Muscle of leg (tissue), 16 donors: ENCODE measurements at places on chromosomes 6 and 20.

GRCh38 chr20:46074006-46074405 is 15.8 kb downstream of the NCOA5 start:
- DNase-seq, result no peak

- peak; percentile 53 for DNase-seq
These were observed 42.0 kb downstream of the ADGRB3 start for GRCh38 chr6:68677058-68677457.

GRCh38 chr6:37732688-37733087 is 35.0 kb upstream of the MDGA1 start:
- DNase-seq, result no peak

DNA sequence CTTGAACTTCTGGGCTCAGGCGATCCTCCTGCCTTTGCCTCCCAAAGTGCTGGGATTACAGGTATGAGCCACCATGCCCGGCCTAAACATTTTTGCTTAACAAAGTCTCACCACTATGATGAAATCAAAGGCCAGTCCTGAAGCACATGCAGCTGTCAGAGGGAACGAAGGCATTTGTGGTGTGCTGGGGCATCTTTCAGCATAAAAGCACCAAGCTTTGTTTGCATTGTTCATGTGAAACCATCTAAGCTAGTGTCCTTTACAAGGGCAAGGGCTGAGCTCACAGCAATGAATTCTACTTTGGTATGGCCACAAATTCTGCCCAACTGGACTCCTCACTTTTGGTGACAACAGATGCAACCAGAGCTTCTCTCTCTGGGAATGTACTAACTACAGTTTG is 66.8 kb downstream of the ZFP64 start:
- no peak for DNase-seq

- peak; percentile 15 for DNase-seq
These were observed 384.2 kb downstream of the PRKN start for GRCh38 chr6:162343198-162343935.

- DNase-seq, result peak; percentile 80
These were observed 2.3 kb downstream of the THBS2 start for GRCh38 chr6:169251371-169251802.

DNA sequence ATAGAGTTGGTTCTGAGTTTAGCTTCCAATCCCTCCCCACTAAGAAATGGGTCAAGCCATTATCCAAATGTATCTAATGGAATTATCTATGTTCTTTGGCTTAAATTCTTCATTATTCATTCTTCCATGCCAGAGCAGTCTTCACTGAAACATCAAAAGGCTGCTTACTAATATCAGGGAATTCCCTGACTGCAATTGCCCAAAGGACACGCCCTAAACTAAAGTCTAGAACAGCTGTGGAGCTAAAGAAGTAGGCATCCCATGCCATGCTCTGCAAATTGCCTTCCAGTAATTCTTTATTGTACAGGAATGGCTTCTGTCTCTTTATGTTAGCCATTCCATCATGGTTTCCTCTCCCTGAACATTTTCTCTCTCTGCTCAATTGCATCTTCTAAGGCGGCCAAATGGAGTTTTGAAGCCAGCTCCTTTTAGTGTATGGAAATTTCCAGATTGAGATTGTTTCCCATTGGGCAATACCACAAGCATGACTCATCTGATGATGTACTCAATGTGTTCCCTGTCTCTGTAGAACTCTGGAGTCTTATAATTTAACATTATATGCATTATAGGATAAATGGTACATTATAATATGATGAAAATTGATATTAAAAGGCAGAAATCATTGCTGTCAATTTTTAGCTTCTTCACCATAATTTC is 28.8 kb upstream of the TSHZ2 start:
- DNase-seq, result peak; percentile 91

DNA sequence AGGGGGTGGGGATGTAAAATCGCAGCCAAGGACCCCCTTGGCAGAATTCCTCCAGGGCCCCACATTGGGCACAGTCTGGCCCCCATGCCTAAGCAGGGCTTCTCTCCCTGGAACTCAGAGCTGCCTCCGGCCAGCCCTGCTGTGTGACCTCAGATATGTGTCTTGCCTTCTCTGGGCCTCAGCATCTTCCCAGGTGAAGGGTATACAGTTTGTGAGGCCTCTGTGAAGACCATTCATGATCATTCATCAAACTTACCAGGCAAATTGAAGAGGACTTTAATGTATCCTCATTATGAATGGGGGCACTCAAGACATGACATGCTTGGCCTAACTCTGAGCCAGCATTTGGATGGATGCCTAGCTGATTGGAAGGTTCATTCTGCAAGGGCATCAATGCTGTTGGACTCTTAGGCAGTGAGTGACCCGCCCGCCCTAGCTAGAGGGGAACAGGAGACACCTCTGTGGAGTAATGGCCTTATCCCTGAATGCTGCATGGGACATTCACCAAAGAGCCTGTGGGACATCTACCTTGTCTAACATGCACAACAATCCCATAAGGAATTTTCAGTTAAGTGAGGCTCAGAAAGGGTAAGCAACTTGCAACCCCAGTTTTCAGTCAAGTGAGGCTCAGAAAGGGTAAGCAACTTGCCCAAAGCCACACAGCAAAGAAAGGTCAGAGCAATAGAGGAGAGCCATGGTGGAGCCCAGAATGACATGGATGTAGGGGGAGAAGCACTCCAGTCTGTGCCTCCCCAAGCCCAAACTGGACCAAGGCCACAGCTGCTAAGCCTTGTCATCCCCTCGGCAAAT is 535 bp downstream of the CCN5 start:
- DNase-seq, result no peak

DNA sequence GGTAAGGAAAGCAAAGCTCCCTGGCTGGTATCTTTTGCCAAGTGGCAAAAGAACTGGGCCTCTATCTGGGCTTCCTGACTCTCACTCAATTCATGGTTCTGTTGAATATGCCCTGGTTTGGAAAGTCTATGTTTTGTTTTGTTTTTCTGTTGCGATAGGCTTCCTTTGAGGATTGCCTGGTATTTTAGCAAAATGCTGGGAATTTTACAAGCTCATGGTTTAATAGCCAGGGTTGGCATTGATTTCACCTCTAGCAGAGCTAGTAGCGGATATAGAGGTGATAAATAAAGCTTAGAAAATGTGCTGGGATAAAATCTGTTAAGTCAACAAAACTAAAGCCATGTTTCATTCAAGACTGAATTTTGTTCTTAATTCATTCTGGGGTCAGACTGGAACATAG is 109.9 kb downstream of the RNF144B start:
- DNase-seq, result no peak

DNA sequence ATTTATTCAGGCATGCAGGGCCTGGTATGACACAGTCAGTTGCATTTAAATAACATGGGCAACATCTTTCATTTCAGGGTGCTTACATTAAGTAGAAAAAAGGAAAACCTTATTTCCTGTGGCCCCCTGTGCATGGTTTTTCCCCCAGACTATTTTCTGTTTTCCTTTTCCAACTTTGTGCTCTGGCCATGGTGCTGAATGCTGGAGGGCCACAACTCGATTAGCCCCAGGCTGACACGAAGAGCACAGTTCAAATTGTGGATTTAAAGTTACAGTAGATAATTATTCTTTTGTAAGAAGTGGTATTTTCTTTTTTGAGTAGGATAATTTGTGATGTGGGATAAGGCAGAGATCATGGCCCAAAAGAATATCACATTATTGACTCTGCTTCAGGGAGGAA is 332.0 kb downstream of the HAO1 start:
- peak; percentile 5 for DNase-seq

GRCh38 chr6:159479146-159479545 is 213.9 kb downstream of the SOD2 start:
- no peak for DNase-seq

GRCh38 chr20:19137641-19138040 is 74.8 kb upstream of the SLC24A3 start:
- DNase-seq, result no peak

DNA sequence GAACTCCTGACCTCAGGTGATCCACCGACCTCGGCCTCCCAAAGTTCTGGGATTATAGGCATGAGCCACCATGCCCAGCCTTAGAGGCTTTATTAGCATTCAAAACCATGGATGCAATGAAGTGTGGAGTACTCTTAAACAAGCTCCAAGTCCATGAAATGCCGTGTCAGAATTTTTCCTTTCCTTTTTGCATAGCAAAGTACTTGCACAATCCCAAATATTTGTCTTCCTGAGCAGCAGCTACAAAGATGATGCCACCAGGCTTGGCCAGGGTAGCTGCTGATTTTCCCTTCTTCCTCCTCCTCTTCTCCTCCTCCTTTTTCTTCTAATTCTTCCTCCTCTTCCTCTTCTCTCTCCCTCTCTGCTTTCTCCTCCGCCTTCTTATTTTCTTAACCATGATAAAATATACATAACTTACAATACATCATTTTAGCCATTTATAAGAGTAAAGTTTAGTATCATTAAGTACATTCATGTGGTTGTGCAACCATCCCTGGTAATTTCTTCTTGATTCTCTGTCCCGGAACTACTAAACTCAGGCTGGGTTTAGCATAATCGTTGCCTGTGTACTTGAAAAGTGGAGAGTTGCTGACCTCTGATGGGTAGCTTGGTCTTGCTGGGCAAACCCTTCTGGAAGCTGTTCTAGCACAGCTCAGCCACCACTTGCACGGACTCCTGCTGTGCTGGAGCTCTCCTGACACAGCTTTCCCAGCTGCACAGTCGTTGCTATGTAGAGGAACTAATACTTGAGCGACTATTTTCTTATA is 20.3 kb downstream of the MUCL3 start:
- DNase-seq, result no peak

DNA sequence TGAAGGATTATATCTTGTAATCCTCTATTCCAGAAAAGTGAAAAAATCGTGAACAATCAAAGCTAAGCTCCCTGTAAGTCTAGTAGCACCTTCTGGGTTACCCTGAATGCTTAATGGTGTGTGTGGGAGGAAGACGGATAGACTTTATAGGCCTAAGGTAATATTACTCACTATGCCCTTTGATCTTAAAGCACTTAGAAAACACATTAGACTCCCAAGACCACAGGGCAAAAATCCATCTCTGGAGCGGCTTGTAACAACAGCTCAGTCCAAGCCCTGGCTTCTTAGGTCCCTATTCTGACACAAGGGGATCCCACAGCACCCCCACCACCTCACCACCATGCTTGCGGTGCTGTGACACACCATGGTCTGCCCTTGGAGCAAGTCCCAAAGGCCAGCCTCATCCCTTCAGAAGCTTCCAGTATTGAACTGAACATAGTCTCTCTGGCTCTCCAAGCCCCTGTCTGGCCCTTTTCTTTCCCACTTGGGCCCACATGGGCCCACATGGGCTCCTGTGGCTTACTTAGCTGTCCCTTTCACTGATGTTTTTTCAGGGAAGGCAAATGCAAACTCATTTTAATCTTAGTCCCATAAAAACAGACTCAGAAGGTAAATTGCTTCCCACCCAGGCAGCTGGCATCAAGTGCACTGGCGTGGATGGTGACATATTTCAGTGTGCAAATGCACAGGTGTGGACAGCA is 28.3 kb downstream of the C6orf132 start:
- DNase-seq, result no peak

DNA sequence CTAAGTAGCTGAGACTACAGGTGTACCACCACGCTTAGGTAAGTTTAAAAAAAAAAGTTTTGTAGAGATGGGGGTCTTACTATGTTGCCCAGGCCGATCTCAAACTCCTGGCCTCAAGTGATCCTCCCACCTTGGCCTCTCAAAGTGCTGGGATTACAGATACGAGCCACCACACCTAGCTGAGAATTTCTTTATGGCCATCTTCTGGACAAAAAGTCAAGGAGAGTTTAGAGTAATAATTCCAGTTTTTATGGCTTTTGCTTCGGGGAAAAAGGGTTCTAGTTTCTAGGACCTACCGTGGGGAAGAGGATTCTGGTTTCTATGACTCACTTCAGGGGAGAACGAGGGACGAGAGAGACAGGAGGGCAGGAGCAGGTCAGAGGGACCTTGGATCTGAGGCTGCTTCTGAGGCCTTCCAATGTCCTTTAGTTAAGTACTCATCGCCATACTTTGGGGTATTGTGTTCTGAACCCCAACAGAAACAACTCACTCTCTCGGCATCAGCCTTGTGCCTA is 69.3 kb upstream of the IER3 start:
- no peak for DNase-seq

- DNase-seq, result no peak
These were observed 85.5 kb upstream of the NT5E start for GRCh38 chr6:85364344-85364743.

- no peak for DNase-seq
These were observed 16.3 kb upstream of the TRPC4AP start for GRCh38 chr20:35108921-35109320.

GRCh38 chr6:53192682-53193188 is 44.1 kb upstream of the GCM1 start:
- peak; percentile 52 for DNase-seq

GRCh38 chr6:46832816-46833215 is 39.6 kb downstream of the MEP1A start:
- no peak for DNase-seq

DNA sequence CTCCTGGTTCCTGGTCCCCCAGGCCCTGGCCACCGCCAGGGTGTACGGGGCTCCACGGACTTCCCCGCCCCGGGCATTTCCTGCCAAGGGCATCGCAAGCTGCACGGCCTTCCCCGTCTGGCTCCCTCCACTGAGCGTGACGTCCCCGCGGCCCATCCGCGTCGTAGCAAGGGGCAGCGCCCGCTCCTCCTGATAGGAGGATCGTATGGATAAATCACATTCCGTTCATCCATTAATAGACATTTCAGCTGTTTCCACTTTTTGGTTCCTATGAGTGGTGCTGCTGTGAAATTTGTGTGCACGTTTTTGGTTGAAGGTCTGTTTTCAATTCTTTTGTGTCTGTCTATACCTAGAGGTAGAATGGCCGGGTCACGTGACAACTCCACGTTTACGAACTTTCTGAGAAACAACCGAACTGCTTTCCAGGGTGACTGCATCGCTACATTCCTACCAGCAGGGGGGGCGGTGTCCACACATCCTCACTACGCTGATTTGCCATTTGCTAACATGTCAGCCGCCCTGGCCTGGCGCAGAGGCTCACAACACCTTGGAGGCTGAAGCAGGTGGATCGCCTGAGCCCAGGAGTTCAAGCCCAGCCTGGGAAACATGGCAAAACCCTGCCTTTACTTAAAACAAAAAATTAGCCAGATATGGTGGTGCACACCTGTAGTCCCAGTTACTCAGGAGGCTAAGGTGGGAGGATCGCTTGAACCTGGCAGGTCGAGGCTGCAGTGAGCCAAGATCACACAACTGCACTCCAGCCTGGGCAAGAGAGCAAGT is 37.7 kb downstream of the KCNQ2 start:
- DNase-seq, result peak; percentile 82

DNA sequence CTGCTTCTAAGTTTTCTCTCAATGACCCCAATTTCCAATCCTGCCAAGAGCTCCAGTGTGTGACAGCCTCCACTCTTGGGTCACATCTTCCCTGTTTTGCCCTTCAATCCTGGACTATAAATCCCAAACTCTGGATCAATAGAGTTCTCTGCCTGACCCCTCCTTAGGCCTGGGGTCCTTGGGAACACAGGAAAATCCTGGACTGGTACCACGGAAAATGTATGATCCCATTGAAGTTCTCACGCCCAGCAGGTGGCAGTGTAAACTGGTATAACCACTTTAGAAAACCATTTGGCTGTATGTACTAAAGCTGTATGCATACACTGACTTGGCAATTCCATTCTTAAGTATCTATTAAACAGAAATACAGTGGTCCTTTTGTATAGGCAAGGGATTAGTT is 98.0 kb downstream of the SNAP25 start:
- no peak for DNase-seq

- no peak for DNase-seq
These were observed 232.4 kb downstream of the SAMD5 start for GRCh38 chr6:147740916-147741315.
